Cortex of kidney (tissue), 1 donor: ENCODE measurements at places on chromosomes 12 and 14.

DNA sequence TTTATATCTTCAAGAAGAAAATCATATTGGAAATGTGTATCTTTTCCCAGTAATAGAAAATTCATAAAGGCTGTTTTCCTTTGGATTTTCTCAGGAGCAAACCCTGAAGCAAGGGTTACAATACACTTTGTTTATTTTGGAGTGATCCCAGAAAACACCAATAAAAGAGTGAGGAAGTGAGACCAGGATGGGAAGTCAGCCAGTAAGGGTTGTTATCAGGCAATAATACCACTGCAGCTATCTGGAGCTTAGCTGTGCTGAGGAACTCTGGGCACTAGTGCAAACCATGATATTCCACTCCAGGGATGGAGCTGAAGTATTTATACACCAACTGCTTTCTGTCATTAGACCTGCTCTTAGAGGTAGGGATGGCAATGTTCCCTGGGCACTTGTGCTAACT is 1002.3 kb downstream of the FLRT2 start:
- no peak for DNase-seq

- no peak for DNase-seq
Measured at GRCh38 chr14:45426685-45427282, 173.8 kb upstream of the MIS18BP1 start.

DNA sequence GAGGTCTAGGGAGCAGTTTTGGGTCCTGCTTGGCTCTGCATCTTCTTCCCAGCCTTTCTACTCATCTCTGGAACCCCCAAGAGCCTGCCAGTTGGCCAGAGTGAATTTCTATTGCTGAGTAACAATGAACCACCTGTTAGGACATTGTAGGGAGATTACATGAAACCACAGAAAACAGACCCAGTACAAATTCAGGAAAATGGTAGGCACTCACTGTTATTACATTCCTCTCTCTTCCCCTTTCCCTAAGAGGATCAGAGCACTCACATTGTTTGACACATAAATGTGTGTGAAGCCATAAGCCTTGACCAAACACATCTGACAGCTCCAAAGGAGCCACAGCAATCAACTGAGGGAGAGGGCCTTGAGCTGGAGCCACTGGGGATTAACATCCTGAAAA is 216.1 kb downstream of the TMEM132D start:
- DNase-seq, result no peak

- no peak for DNase-seq
Measured at GRCh38 chr12:71780237-71780822, 25.7 kb downstream of the RAB21 start.

DNA sequence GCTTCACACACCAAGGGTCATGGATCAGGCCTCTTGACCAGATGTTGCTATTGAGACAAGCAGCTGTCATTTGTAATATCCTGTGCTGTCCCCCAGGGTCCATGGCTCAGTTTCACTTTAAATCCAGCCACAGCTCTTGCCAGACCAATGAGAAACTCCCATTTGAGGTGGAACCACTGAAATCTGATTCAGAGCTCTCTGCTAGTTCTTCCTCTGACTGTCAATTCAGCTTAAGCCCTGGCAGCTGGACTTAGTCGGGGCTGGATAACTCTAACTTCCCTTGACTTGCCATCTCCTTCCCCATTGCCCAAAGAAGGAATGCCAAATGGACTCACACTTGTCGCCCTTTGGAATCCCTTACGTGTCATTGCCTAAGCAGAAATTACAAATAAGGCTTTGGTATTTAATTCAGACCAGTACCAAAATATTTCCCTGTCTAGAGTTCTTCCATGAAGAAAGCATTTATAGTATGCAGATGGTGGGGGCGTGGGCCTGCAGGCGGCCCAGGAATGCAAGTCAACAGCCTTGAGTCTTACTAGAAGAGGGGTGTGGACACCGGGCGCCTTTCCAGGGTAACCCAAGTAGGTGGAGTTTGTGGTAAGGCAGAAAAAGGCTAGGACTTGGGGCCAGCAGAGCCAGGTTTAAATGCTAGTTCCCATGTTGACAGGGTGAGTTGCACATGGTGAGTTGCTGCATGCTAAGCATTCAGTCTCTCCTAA is 96.9 kb upstream of the TMPO start:
- DNase-seq, result no peak
